Glomerular endothelial cell (primary cell): ENCODE measurements at places on chromosomes 5 and 9. TPM values are rescaled to one million over a fixed set of nuclear protein-coding genes. Genes with fewer than 3 reads are reported as not detected.

The FAT2 gene
- 0.06 and 0.10 TPM in 2 replicates for total RNA-seq

The KLHL9 gene
- total RNA-seq: 29.3 and 31.4 TPM in 2 replicates

The CD72 gene
- 1.3 TPM in 1 of 2 replicates, not detected in the other for total RNA-seq

DNA sequence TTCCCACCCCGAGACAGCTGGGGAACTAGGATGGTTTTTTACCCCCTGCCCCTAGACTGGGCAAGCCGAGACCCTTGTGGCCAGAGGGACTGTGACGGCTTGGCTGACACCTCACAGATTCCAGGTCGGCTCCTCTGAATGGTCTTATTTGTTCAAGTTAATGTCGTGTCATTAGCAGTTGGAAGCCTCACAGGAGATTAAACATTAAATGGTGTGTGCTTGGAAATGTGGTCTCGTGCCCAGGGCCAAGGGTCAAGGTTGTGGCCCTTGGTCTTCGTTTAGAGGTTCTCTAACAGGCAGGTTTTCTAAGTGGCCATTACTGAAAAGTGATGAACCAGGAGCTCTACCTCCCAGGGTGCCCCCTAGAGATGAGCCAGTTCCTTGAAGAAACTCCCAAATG is 61.2 kb upstream of the RXRA start:
- no peak for DNase-seq

DNA sequence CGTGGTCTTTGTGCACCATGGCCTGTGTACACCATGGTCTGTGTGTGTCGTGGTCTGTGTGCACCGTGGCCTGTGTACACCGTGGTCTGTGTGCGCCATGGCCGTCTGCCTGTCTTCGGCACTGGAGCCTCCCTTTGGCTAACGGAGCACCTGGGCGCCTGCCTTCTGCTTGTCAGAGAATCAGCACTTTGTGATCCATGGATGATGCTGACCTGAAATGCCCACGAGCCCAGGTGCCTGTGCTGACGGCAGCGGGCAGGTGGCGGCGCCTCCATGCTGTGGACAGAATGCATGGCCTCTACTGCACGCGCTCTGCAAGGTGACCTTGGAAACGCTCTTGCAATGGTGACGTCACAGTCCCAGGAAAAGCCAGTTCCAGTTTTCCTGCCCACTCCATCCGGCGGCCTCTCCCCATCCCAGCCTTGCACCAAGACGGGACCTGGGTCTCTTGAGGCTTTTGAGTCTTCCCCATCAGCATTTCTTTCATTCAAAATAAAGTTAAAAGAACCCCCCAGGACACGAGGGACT is 14.6 kb downstream of the LCN9 start:
- DNase-seq: no peak

DNA sequence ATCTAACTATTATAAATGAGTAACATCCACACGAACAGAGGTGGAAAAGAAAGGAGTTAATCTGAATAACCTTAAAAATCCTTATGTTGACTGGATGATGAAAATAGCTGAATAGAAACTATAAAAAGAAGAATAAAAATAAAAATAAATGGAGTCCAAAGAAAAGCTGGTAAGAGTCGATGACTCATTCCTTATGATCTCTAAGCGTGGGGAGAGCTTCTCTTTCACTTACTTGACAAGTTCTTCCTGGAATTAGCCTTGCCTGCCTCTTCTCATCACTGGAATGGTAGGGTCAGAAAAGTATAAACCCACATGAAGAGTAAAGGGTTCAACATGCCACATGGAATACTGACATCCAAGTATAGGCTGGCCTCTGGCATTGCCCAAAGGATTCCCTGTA is 477.0 kb upstream of the RGMB start:
- DNase-seq: no peak

DNA sequence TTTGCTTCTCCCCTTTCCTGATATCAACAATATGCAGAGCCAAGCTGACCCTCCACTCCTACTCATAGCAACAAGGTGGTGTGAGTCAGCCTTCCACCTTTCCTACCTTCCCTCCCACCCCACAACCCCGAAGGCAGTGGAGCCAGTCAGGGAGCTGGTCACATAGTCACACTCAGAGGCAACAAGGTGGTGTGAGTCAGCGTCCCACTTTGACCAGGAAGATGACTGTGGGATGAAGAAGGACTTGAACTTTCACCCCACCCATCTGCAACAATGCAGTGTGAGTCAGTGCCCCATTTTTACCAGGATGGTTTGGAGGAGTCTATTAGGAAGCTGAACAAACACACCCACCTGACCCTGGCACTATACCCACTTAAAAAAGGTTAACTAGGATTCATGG is 30.1 kb upstream of the ZNF782 start:
- peak; percentile 22 for DNase-seq

DNA sequence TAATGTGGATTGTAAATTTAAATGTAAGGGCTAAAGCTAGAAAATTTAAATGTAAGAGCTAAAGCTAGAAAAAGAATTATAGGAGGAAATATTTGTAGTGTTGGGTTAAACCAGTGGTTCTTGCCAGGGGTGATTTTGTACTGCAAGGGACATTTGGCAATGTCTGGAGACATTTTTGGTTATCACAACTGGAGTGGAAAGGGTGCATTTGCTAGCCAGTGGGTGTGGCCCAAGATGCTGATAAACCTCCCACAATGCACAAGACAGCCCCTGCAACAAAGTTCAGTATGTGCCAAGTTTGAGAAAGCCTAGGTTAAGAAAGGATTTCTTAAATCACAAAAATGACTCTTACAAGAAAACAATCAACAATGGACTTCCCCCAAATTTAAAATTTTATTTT is 31.6 kb upstream of the ELL2 start:
- no peak for DNase-seq

DNA sequence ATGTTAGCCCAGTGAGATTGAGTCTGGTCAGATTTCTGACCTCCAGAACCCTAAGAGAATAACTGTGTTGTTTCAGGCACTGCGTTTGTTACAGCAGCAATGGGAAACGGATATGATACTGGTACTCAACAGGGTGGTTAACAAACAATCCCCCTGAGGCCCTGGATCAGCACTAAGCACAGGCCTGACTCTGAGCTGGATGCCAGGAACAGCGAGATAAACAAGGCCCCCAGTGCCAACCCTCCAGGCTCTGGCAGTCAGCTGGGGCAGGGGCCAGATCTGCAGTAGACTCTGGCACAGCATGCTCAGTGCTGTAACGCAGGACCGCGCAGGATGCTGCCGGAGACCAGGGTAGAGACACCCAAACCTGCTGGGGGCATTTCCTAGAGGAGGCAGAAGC is 22.1 kb downstream of the CPLX2 start:
- DNase-seq: no peak

DNA sequence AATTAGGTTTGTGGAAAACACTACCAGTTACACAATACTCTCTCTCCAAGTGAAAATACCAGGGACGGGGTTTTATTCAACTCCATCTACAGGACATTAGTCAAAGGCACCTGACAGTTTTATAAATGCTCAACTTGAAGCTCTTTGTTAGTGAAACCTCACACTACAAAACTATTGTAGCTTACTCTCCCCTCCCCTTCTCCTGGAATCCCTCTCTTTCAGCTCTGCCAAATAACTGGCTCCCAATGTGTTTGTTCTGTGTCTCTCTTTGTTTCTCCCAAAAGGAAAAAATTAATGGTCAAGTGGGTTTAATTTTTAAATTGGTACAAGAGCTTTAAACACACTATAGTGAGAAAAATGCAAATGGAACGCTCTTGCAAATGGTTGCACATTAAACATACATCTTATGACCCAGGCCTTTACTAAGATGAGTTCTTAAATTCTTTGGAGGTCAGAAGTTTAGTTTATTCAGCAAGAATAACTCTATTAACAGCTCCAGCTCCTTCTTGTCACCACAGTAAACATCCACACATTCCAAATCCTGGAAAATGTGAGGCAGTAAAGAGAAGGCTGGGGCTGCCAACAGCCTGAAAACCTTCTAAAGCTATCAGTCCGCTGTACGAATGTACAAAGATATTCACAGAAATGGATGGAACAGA is 48.4 kb downstream of the ZNF608 start:
- DNase-seq: no peak

- DNase-seq: no peak
Observed at GRCh38 chr9:96661711-96662110, 6.6 kb upstream of the PRXL2C start.

The PCDHA6 gene
- 0.23 and 0.58 TPM in 2 replicates for total RNA-seq

- no peak for DNase-seq
Observed at GRCh38 chr5:150515446-150515845, 7.5 kb downstream of the NDST1 start.

The ELAVL2 gene
- 1.3 and 5.5 TPM in 2 replicates for total RNA-seq

DNA sequence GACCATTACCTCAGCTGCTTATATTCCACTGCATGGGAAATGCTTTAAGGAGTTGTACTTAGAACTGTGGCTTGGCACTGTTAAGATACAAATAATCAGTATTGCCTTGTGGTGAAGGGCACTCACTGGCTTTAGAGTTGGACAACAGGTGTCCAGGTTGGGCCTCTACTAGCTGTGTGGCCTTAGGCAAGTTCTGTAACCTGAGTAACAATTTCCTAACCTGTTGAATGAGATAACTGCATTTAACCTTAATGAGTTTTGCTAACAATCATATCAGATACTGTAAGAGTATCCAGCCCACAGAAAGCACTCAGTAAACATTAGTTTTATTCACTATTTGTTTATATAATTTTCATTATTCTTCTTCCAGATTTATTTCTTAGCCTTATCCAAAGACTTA is 17.2 kb upstream of the HK3 start:
- no peak for DNase-seq

The CYLC2 gene
- total RNA-seq: not detected in 2 replicates
